Left cardiac atrium (tissue), 4 donors: ENCODE measurements at places on chromosomes 5 and 9. TPM values are rescaled to one million over a fixed set of nuclear protein-coding genes. Genes with fewer than 3 reads are reported as not detected.

GRCh38 chr5:152092580-152092979, 167.9 kb upstream of the GLRA1 start:
- no peak for DNase-seq

Gene BAAT
- total RNA-seq, result 0.16 TPM

DNA sequence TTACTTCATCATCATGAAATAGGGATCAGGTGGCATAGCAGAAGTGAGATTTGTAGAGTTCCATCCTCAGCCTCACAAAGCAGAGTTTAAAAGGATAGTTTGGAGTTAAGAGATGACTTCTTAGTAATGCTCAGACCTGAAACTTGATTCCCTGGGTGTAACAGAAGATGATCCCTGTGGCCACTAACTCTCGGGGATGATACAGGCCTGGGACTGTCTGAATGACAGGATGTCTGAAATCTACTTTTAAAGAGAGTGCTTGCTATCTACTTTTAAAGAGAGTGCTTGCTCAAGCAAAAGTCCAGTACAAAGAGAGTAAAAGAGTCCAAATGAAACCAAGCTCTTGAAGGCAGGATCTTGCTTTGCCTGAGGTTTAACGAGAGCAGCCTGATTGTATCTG, 14.6 kb downstream of the ADAMTS16 start:
- DNase-seq, result no peak

- no peak for DNase-seq
Observed at GRCh38 chr9:33366979-33367480, 35.3 kb downstream of the AQP7 start.

Gene POU4F3
- 0.16 TPM for total RNA-seq

- no peak for DNase-seq
Observed at GRCh38 chr5:57577432-57578175, 95.0 kb upstream of the ACTBL2 start.

GRCh38 chr5:118561971-118562370, 426.4 kb downstream of the DTWD2 start:
- no peak for DNase-seq

Gene ZNF169
- 1.6 TPM for total RNA-seq

GRCh38 chr5:177141496-177141895, 7.9 kb downstream of the NSD1 start:
- DNase-seq, result no peak

DNA sequence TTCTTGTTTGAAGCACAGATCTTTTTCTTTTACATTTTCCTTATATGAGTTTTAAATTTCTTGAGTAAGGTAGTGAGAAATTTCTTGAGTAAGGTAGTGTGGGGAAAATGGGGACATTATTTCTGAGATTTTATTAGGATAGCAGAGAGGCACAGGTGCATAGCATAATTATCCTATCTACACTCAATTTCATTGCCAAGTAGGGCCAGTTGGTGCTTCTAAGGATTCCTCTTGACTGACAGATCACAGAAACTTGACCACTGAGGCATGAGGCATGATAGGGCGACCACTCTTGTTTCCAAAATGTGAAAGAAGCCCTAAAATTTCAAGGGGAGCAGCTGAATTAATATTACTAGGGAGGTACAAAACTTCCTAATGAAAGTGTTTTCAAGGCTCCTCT, 31.4 kb upstream of the TMC1 start:
- no peak for DNase-seq

Gene EGFL7
- 138 TPM for total RNA-seq

Gene ELAVL2
- total RNA-seq, result not detected

Gene CCNJL
- total RNA-seq, result 5.6 TPM

Gene MAPK9
- total RNA-seq, result 33.8 TPM

DNA sequence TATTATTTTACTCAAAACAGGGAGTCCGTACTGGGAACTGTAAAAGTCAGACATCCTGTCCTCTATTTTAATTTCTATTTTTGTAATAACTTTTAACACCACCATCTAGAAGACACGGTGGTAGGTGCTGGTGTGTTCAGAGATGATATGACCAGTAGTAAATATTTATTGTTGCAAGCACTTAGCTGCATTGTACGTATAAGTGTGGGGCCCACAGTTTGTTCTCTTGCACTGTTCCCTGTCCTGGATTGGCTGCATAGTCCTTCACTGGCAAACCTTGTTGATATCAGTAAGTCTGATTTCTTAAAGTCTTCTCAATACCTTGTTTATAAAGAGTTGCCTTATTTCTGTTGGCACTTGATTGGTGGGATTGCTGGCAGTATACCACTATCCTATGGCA, 24.6 kb upstream of the IL9 start:
- no peak for DNase-seq
